ENCODE measurements at places on chromosomes 2 and 18.

DNA sequence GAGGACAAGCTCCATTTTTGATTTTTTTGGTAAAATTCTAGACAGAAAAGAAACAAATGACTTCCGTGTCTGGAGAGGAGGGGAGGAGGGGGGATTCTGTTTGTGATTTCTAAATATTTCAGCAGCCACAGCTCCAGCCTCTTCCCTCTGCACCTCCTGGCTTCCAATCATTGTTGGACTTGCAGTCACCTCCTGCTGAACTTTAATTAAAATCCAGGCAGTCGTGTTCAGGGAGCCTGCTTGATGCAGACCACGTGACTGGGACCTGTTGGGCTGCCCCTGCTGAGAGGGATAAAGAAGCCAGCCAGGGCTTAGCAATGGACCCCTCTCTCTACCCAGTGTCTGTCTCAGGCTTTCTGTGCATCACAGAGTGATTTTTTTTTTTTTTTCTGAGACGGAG, 115.1 kb downstream of the SH3BP4 start:
- no peak for DNase-seq

DNA sequence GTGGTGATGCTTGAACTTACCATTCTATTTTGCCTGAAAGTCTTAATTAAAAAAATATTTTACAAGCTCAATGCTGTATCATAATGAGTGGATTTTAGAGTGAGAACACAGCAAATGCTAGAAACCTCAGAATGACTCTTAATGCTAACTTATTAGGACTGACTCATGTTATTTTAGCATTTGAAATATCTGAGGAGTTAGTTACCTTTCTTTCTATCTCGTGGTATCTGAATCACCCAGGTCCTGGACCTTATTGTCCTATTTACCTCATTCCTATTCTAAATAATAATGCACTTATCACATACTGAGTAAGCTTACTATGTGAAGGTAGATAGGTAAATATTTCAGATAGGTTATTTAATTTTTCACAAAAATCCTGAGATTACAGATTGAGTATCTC, 70.7 kb downstream of the SOS1 start:
- no peak for DNase-seq

GRCh38 chr2:216756435-216756834, 61.1 kb upstream of the IGFBP5 start:
- DNase-seq, result no peak

DNA sequence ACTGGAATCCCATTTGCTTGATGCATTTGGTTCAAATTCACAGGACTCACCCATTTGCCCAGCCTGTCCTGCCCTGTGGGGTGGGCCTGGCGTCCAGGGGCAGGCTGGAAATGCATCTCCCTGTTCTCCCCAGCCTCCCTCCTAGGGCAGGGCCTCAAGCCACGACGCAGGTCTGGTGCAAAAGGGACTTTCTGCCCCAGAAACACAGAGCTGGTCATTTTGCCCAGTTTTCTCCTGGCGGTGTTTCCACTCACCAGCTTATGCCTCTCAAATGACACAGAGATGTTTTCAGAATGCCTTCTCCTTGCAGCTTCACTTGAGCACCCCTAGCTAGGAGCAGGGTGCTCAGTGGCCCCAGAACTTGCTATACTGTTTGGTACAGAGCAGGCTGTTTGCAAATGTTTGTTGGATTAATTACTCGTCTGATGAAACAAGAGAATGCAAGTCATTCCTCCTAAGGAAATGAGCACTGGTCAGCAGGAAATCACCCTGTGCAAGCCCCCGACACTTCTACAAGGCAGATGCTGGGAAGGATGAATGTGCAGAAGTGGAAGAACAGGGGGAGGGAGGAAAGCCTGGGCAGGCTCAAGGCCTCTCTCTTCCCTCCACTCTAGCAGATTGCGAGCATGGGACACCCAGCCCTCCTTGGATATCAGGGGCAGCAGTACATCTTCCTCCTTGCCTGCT, 164.3 kb upstream of the APCDD1 start:
- DNase-seq, result no peak

GRCh38 chr2:8582651-8583399, 99.0 kb upstream of the ID2 start:
- no peak for DNase-seq

DNA sequence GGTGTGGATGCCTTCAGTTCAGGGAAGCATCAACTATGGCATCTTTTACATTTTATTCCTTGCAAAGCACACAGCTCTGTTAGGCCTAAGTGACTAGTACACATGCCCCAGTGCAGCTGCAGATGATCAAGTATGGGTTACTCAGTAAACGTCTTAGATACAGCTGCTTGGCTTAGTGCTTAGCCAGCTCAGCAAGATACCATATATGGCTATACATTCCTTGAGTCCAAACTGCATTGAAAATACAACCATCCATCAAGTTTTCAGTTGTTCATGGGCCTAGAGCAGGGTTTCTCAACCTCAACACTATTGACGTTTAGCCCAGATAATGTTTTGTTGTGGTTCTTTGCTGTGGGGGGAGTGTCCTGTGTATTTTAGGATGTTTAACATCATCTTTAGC, 769.9 kb downstream of the TSN start:
- DNase-seq, result no peak

Data from activated CD4-positive, alpha-beta T cell treated with anti-CD3 and anti-CD28 coated beads, Interleukin-2, amount 10 ng/mL, durations not matched to agents 24 days and 14 days (primary cell).